ENCODE measurements at places on chromosomes 2 and 18.

GRCh38 chr2:224518806-224519580 lies 66.2 kb downstream of the CUL3 start:
- no peak for DNase-seq

GRCh38 chr2:156481312-156481711 lies 45.1 kb downstream of the GPD2 start:
- no peak for DNase-seq

DNA sequence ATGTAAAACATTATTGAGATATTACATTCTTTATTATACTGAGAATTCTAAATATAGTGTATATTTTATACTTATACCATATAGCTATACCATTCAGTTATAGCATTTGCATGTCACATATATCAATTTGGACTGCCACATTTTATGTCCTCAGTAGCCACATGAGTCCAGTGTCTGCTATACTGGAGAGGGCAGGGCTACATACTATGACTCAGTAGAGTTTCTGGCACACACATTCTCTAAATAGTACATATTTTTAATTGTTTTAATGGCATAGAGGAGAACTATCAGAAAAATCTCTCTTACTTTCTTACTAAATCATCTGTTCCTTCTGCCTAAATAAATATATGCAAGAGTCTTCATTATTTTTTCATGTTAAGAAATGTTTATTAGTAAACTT lies 55.4 kb upstream of the COL5A2 start:
- DNase-seq: no peak

GRCh38 chr18:77203071-77203470 lies 46.6 kb upstream of the GALR1 start:
- no peak for DNase-seq

GRCh38 chr2:173448938-173449471 lies 94.3 kb downstream of the CDCA7 start:
- DNase-seq: peak; percentile 7

GRCh38 chr18:62877411-62878221 lies 162.3 kb downstream of the PHLPP1 start:
- no peak for DNase-seq

- DNase-seq: no peak
These were observed 175.2 kb downstream of the SH3RF3 start for GRCh38 chr2:109304242-109304641.

DNA sequence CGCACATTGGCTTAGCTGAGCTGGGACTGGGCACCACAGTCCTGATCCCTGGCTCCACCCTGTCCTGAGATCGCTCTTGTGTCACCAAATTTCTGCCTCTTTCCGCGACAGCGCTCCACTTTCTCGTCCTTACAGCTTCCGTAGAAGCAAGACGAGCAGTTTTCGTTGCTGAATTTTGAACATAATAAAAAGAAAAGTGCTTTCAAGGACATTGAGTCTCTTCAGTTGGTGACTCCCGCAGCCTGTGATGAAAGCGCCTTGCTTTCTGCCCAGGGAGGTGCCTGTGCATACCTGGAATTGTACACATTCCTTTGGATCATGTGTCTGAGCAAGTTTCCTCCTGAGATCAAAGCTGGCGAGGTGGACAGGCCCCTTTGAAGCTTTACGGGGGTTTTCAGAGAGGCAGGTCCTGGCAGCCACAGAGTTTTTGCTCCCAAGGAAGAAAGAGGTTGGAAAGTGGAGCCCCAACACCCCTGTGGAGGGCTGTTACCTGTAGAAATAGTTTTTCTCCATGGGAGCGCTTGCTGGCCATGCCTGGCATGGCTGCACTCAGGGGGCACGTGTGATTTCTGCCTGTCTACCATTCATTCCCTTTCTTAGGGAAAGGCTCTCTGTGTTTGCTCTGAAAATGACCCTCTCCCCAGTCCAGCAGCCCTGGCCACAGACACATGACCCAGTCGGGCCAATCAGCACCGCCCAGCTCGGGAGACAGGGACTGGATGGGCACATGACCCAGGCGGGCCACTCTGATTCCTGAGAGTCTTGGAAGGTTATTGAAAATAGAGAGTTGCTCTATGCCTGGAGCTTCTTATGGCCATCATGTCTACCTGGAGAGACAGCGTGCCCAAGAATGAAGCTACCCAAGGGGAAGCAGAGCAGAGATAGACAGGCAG lies 115.6 kb upstream of the OTOS start:
- no peak for DNase-seq

DNA sequence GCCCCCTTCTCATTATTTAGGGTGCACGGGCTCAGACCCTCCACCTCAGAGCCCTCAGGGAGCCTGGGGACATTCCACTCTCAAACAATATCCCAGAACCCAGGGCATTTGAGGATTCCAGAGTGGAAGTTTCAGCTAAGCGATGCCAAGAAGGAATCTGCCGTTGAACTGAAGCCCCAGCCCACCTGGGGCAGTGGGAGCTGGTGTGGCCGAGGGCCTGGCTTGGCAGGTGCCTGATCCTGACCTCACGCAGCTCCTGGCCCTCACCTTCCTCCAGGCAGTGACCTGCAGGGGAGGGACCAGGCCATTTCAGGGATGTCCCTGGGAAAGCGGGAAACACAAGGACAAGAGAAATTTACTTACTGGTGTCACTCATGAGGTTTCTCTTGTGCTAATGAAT lies 58.2 kb downstream of the ACKR3 start:
- no peak for DNase-seq

GRCh38 chr2:134642938-134643337 lies 75.9 kb downstream of the TMEM163 start:
- DNase-seq: no peak

DNA sequence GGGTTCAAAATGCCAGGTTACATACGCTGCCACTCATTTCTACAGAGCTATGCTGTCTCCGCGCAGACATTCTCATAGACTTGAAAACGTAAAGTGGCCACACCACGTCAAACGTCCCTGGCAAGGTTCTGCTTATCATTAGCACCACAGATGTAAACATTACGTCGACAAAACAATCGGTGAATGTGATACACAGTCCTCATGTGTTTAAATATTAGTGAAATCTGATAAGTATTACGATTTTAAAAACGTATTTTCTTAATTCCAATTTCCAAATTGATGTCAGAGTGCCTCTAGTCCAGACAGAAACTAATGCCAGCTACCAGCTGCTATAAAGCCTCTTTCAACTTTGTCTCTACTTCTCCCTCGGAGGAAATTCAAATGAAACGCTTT lies 1.2 kb downstream of the STK17B start:
- no peak for DNase-seq

DNA sequence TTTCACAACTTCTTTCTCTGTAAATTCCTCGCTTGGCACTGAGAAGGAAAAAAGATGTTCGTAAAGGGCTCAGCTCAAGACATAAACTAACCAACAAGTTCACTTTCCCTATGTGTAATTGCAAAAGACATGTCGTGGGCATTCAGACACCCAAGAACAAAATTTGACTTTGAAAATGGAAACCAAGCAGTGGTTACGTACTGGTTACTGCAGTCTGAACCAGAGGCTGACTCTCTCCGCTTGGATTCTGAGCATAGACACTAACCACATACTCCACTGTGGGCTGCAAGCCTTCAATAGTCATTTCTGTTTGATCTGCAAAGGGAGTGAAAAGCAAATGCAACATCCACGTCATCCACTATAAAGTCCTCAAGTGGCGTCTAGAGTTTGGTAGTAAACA lies 53.9 kb downstream of the FN1 start:
- no peak for DNase-seq

DNA sequence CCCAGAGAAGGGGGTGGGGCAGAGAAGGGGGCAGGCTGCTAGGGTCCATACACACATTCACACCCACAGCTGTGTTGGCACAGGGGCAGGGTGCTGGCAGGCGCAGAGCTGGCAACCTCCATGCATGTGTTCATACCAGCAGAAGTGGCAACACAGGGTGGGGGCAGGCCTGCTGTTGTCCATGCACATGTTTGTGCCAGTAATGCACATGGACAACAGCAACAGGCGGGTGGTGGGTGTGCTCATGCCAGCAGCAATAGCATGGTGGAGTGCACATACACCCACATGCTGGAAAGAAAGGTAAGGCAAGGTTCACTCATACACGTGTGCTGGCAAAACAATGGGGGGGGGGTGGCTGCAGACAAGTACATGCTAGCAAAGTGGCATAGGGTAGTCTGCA lies 54.7 kb downstream of the FBXO15 start:
- DNase-seq: no peak

DNA sequence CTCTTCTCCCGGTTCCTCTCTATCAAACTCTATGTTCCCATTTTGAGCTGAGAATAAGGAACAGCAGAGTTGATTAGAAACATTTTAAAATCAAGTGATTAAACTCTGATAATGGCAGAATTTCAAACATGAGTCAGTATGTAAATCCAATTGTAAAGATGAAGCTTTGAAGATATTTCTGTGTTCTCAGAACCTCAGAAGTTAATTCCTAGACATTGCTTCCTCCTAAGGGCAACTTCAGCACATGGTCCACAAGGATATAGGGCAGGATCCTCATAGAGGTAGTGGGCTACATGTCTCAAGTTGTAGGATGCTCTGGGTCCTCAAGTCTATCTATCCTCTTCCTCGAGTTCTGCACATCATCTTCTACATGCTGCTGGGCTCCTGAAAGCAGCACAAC lies 46.3 kb downstream of the QPCT start:
- DNase-seq: no peak

DNA sequence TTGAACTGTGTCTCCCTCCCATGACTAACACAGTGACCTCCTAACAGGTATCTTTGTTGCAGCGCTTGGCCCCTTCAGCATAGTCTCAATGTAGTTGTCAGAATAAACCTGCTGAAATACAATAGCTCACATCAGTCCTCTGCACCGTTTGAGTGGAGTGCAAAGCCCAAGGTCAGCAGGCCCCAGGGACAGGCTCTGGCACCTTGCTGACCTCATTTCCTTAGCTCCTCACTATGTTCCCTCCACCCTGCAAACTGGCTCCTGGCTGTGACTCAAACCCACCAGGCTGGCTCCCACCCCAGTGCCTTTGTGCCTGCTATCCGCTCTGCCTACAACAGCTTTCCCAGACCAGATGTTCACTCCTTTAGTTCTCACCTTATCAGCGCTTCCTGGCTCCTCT lies 146.7 kb downstream of the LRATD1 start:
- no peak for DNase-seq

GRCh38 chr2:22282220-22282619 lies 1102.8 kb upstream of the KLHL29 start:
- DNase-seq: no peak

- no peak for DNase-seq
These were observed 66.6 kb downstream of the STPG4 start for GRCh38 chr2:47088371-47089082.

DNA sequence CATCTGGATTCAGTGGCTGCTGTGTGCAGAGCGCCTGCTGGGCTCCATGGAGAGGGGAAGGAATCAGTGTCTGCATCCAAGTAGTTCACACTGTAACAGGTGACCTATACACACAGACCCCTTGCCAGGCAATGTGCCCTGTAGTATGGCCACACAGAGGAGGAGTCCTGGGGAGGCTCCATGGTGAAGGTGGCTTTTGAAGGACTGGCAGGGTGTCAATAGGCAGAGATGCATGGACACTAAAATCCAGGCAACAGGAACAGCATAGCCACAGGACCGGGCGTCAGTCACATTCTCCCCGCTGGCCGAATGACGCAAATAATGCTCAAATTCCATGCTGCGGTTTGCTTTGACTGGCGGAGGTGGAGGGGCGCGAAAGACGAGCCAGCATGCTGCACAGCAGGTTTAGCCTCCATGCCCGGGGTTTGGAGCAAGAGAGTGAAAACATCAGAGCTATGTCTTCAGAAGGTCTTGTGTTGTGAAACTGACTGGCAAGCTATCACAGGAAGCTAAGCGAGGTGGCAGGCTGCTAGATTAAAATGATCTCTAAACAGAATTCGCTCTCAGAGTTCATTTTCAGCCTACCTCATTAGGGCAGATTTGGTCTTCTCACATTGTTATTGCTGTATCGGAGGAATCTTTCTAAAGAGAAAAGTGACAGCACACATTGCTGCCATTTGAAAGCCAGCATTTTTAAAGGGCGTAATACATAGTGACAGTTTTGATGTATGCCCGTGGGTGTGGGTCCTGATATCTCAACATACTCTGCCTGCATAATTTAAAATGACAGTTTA lies 1.2 kb upstream of the CHMP1B start:
- DNase-seq: peak; percentile 30

- DNase-seq: no peak
These were observed 990.1 kb upstream of the NRXN1 start for GRCh38 chr2:52022006-52022405.

- DNase-seq: no peak
These were observed 216.2 kb downstream of the SRBD1 start for GRCh38 chr2:45394842-45395241.

DNA sequence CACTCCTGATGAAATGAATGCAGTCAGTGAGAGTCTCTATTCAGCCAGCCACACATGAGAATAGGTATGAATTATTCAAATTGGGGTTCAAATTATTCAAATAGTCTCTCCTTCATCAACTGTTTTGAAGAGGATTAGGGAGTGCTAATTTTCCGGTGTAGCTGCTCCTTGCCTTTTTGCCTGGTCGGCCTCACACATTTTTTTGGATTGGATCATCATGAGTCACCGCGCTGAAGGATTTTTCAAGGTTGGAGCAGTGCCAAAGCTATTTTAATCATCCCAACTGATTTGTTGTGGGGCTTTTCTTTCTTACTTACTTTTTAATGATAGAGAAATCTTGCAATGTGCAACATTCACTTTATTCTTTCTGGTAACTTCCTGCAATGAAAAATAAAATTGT lies 2.4 kb upstream of the DTNA start:
- DNase-seq: no peak

- no peak for DNase-seq
These were observed 91.5 kb upstream of the CCBE1 start for GRCh38 chr18:59788791-59789106.

GRCh38 chr2:65278531-65278981 lies 50.9 kb downstream of the ACTR2 start:
- DNase-seq: no peak

- no peak for DNase-seq
These were observed 13.1 kb upstream of the NAB1 start for GRCh38 chr2:190635781-190636180.

- no peak for DNase-seq
These were observed 25.5 kb upstream of the CIB4 start for GRCh38 chr2:26666671-26667070.

DNA sequence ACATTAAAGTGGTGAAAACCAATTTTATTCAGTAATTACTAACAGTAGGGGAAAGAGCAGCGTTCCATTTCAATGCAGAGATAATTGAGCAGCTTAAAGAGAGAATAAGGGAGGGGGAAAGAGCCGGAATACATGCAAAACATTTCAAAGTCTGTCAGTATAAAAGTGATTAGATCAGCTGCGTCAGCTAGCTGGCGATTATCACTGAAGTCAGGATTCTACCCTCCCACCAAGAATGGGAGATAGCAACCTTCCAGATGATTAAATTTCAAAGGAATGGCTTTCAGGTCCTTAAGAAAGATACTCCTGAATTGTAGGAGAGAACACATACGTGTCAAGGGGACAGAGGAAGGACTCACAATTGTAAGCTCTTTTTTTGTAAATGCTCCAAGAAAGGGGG lies 2.7 kb upstream of the ZC3H6 start:
- no peak for DNase-seq
